Activated T-helper 2 cell treated with anti-CD3 and anti-CD28 coated beads, Interferon-gamma antibody, Interleukin-2, Interleukin-4, amounts not matched to agents 10 μg/mL and 5 μg/mL and 100 μg/mL, durations not matched to agents 14 hours and 24 hours and 36 hours (primary cell): ENCODE measurements at places on chromosomes 4 and X. TPM values are rescaled to one million over a fixed set of nuclear protein-coding genes. Genes with fewer than 3 reads are reported as not detected.

- no peak overlapping the region for H3K4me3 ChIP-seq
- no peak overlapping the region for H3K27ac ChIP-seq
- no peak for DNase-seq
- no peaks in the 10 kb centered on the region for H3K36me3 ChIP-seq
- peaks cover 11% of the 10 kb centered on the region for H3K4me1 ChIP-seq
- peaks cover 8% of the 10 kb centered on the region for H3K27me3 ChIP-seq
Observed at GRCh38 chr4:3388471-3389232, 53.1 kb upstream of the HGFAC start.

- H3K36me3 ChIP-seq = no peaks in the 10 kb centered on the region
- H3K4me3 ChIP-seq = no peak overlapping the region
- H3K27me3 ChIP-seq = no peaks in the 10 kb centered on the region
- no peak overlapping the region for H3K27ac ChIP-seq
- no peak for DNase-seq
- H3K4me1 ChIP-seq = no peaks in the 10 kb centered on the region
Observed at GRCh38 chr4:85836588-85837438, 361.9 kb downstream of the ARHGAP24 start.

DNA sequence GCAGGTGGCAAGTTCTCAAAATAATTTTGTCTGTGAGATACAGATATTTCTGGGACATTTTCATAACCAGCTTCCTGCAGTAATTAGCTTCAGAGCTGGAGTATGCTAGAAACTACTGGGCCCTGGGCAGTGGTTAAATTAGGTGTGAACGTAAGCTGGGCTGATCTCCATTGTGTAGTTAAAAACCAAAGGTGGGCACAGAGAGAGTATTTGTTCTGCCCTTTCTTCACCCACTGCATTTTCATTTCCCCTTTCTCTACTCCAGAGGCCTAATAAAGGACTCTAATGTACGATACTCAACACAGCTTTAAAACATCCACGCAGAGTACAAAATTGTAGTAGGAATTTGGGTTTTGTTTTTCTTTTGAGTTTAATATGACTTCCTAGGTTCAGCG is 252.7 kb downstream of the SPRY1 start:
- no peak overlapping the region for H3K27ac ChIP-seq
- H3K4me1 ChIP-seq = no peaks in the 10 kb centered on the region
- H3K27me3 ChIP-seq = peaks cover 8% of the 10 kb centered on the region
- no peak for DNase-seq
- no peak overlapping the region for H3K4me3 ChIP-seq
- no peaks in the 10 kb centered on the region for H3K36me3 ChIP-seq

- no peaks in the 10 kb centered on the region for H3K36me3 ChIP-seq
- no peaks in the 10 kb centered on the region for H3K4me1 ChIP-seq
- no peak within 1 kb of the TSS for H3K4me3 ChIP-seq
- no peak for DNase-seq
- no peak within 1 kb of the TSS for H3K27ac ChIP-seq
Observed at GRCh38 chrX:100584611-100585010, at the start of gene TNMD. TNMD (plus strand) TSS chrX:100584936; CDS start chrX:100585019, 83 bp downstream.

DNA sequence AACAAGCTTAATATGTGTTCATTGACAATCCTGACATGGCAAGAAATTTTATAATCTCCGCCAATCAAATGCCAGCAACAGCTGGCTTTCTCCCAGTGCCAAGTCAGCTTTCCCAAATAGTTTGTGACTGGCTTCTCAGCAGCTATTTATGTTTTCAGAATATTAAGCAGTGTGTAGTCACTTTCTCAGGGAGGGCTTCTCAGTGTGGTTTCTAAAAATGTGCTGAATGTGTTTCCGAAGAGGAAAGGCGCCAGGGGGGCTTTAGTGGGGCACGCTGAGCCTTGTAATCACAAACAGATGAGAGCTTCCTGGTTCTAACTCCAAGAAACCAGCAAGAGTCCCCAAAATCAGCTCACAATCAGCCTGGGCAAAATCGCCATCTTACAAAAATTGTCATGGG is 258.7 kb upstream of the CPEB2 start:
- H3K36me3 ChIP-seq = no peaks in the 10 kb centered on the region
- H3K4me3 ChIP-seq = no peak overlapping the region
- H3K27ac ChIP-seq = no peak overlapping the region
- no peaks in the 10 kb centered on the region for H3K4me1 ChIP-seq

DNA sequence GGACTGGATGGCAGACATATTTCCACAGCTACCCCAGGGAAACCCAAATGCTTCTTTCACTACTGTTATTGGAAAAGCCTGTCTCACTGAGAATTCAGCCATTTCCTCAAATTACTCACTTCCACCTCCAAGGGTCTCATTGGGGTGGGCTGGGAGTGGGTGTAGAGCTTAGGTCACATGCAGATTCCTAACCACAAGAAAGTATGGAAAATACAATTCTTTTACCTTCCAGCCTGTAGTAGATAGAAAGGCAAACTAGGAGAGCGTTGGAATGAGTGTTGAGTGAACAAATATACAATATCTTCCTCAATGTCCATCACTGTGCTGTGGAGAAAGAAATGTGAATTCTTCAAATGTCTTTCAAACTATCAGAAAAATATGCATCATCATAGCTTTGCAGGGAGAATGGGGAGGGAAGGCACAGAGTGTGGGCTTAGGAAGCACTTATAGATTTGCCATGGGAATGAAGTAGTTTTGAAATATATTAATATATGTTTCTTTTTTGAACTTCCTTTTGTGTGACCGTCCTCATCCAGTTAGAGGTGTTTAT is 245.3 kb upstream of the JADE1 start:
- H3K27ac ChIP-seq = no peak overlapping the region
- DNase-seq = no peak
- H3K36me3 ChIP-seq = no peaks in the 10 kb centered on the region
- no peaks in the 10 kb centered on the region for H3K4me1 ChIP-seq
- H3K4me3 ChIP-seq = no peak overlapping the region

GRCh38 chr4:24241511-24241910 is 342.8 kb downstream of the DHX15 start:
- no peaks in the 10 kb centered on the region for H3K4me1 ChIP-seq
- H3K4me3 ChIP-seq = no peak overlapping the region
- DNase-seq = no peak
- no peak overlapping the region for H3K27ac ChIP-seq
- no peaks in the 10 kb centered on the region for H3K36me3 ChIP-seq

The MAP3K15 gene
- 0.94 and 1.1 TPM in 2 replicates for total RNA-seq

The USP26 gene
- total RNA-seq = not detected in 2 replicates

GRCh38 chr4:164888096-164888715 is 11.2 kb downstream of the APELA start:
- no peaks in the 10 kb centered on the region for H3K27me3 ChIP-seq
- no peak overlapping the region for H3K4me3 ChIP-seq
- no peak overlapping the region for H3K27ac ChIP-seq
- no peaks in the 10 kb centered on the region for H3K4me1 ChIP-seq

The FAM149A gene
- total RNA-seq = 0.30 and 0.60 TPM in 2 replicates

DNA sequence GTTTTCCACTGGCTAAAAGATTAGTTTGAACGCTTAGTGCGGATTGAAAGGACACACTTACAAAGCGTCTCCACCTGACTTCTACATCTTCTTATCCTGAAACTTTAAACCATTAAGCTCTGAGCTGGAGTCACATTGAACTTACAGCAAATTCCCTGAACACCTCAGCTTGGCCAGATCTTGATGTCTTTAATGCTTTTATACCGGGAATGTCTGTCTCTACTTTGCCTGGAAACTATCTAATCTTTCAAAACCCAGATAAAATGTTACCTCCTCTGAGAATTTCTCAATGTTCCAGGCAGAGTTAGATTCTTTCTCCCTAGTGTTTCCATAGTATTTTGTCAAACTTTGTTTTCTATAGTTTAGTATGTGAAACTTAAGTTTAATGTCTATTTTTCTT is 179.9 kb downstream of the DTHD1 start:
- no peak overlapping the region for H3K27ac ChIP-seq
- H3K27me3 ChIP-seq = no peaks in the 10 kb centered on the region
- H3K36me3 ChIP-seq = no peaks in the 10 kb centered on the region
